A549 treated with RU486 at 1 μM for 4 hours (cell line): ENCODE measurements at places on chromosomes 4 and X. TPM values are rescaled to one million over a fixed set of nuclear protein-coding genes. Genes with fewer than 3 reads are reported as not detected.

Gene SLC39A8
- total RNA-seq, result 5.9 to 11.7 TPM (median 11.5 TPM) in 5 replicates

Gene IDUA
- 7.7 to 16.8 TPM (median 12.3 TPM) in 5 replicates for total RNA-seq

Gene ARMCX2
- 0.07 to 0.11 TPM in 2 of 5 replicates, not detected in the others for total RNA-seq

Gene SRPK3
- 0.02 to 0.05 TPM (median 0.02 TPM) in 3 of 5 replicates, not detected in the others for total RNA-seq

Gene RAB33A
- total RNA-seq, result 0.21 to 0.32 TPM (median 0.27 TPM) in 5 replicates

Gene F9
- total RNA-seq, result not detected in 5 replicates

Gene FHDC1
- 0.34 to 0.42 TPM (median 0.38 TPM) in 5 replicates for total RNA-seq

Gene PDHA2
- not detected in 5 replicates for total RNA-seq

Gene CENPVL2
- not detected in 5 replicates for total RNA-seq

Gene DCAF12L2
- 0.08 to 0.25 TPM (median 0.14 TPM) in 4 of 5 replicates, not detected in the other for total RNA-seq

Gene MAGEB1
- not detected in 5 replicates for total RNA-seq

Gene NSUN7
- total RNA-seq, result 0.25 to 0.41 TPM (median 0.35 TPM) in 5 replicates

Gene KLHL8
- 4.2 to 8.4 TPM (median 4.9 TPM) in 5 replicates for total RNA-seq

Gene EXOC1
- 10.4 to 18.6 TPM (median 14.6 TPM) in 5 replicates for total RNA-seq

Gene CSAG3
- total RNA-seq, result not detected in 5 replicates

Gene PIR
- total RNA-seq, result 49.7 to 57.9 TPM (median 56.2 TPM) in 5 replicates

Gene JADE3
- 10.0 to 14.8 TPM (median 12.7 TPM) in 5 replicates for total RNA-seq

Gene LDOC1
- 81.5 to 109 TPM (median 103 TPM) in 5 replicates for total RNA-seq

Gene TMEM271
- not detected in 5 replicates for total RNA-seq

Gene KLB
- total RNA-seq, result 0.06 to 0.18 TPM (median 0.13 TPM) in 5 replicates

Gene MAGEA10
- total RNA-seq, result 0.13 TPM in 1 of 5 replicates, not detected in the others

Gene IL9R
- total RNA-seq, result 0.10 to 0.21 TPM (median 0.16 TPM) in 4 of 5 replicates, not detected in the other

Gene PLXNA3
- 8.6 to 15.9 TPM (median 10.8 TPM) in 5 replicates for total RNA-seq

Gene MAD2L1
- 49.4 to 88.8 TPM (median 56.7 TPM) in 5 replicates for total RNA-seq

Gene MAB21L2
- total RNA-seq, result not detected in 5 replicates

Gene CT45A8
- total RNA-seq, result not detected in 5 replicates

Gene GRIPAP1
- 18.1 to 22.8 TPM (median 21.3 TPM) in 5 replicates for total RNA-seq

Gene MYL5
- 9.6 to 14.0 TPM (median 10.8 TPM) in 5 replicates for total RNA-seq

Gene ANOS1
- 0.02 to 0.23 TPM (median 0.06 TPM) in 4 of 5 replicates, not detected in the other for total RNA-seq

Gene BMP3
- not detected in 5 replicates for total RNA-seq

Gene CLDN34
- total RNA-seq, result not detected in 5 replicates

Gene GC
- total RNA-seq, result not detected in 5 replicates

Gene POF1B
- 2.1 to 3.3 TPM (median 3.0 TPM) in 5 replicates for total RNA-seq

Gene PITX2
- 1.1 to 1.6 TPM (median 1.3 TPM) in 5 replicates for total RNA-seq

Gene LONRF3
- total RNA-seq, result 3.5 to 4.3 TPM (median 3.9 TPM) in 5 replicates

Gene RGN
- not detected in 5 replicates for total RNA-seq

Gene LINC00632
- total RNA-seq, result 1.0 to 3.0 TPM (median 2.3 TPM) in 5 replicates

Gene ATOH1
- not detected in 5 replicates for total RNA-seq

Gene EIF4E
- total RNA-seq, result 81.6 to 184 TPM (median 86.5 TPM) in 5 replicates

Gene THOC2
- 29.8 to 42.1 TPM (median 36.4 TPM) in 5 replicates for total RNA-seq

Gene TMEM187
- total RNA-seq, result 4.4 to 7.5 TPM (median 5.6 TPM) in 5 replicates

Gene OPHN1
- 1.4 to 1.7 TPM (median 1.5 TPM) in 5 replicates for total RNA-seq

Gene HPGD
- 43.8 to 58.1 TPM (median 51.3 TPM) in 5 replicates for total RNA-seq

Gene JCHAIN
- 0.45 to 1.4 TPM in 2 of 5 replicates, not detected in the others for total RNA-seq

Gene TENT5D
- not detected in 5 replicates for total RNA-seq

Gene MGAT4D
- total RNA-seq, result not detected in 5 replicates

Gene ARHGEF6
- 0.09 to 0.25 TPM (median 0.18 TPM) in 5 replicates for total RNA-seq

Gene PPM1K
- total RNA-seq, result 0.41 to 0.99 TPM (median 0.95 TPM) in 5 replicates

Gene FAM3A
- 30.7 to 46.1 TPM (median 43.4 TPM) in 5 replicates for total RNA-seq

Gene CCDC160
- not detected in 5 replicates for total RNA-seq

Gene ODAPH
- 0.28 TPM in 1 of 5 replicates, not detected in the others for total RNA-seq

Gene HDAC8
- 20.5 to 24.4 TPM (median 22.7 TPM) in 5 replicates for total RNA-seq

Gene ZNF711
- total RNA-seq, result 0.24 to 1.1 TPM (median 0.89 TPM) in 5 replicates

Gene TRPC3
- 0.07 to 0.16 TPM (median 0.08 TPM) in 3 of 5 replicates, not detected in the others for total RNA-seq

Gene MTNR1A
- total RNA-seq, result 0.21 to 0.64 TPM (median 0.31 TPM) in 5 replicates

Gene GABRG1
- total RNA-seq, result not detected in 5 replicates

Gene TBC1D8B
- 0.38 to 1.5 TPM (median 1.3 TPM) in 5 replicates for total RNA-seq
